ENCODE measurements at places on chromosomes 13 and 19.

GRCh38 chr13:43080199-43080598 lies 56.8 kb downstream of the DNAJC15 start:
- DNase-seq: no peak

DNA sequence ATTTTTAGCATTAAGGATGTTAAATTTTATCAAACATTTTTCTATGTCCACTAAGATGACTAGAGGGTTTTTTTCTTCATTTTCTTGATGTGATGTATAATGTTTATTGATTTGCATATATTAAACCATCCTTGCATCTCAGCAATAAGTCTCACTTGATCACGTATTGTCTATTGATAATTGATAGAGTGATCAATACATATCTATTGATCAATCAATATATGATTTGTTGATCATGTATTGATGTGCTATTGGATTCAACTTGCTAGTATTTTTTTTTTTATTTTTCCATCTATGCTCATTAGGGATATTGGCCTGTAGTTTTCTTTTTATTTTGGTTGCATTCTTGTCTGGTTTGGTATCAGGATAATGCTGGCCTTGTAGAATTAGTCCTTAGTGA lies 2202.0 kb downstream of the PCDH9 start:
- DNase-seq: no peak

GRCh38 chr13:29883941-29884518 lies 33.6 kb upstream of the UBL3 start:
- no peak for DNase-seq

DNA sequence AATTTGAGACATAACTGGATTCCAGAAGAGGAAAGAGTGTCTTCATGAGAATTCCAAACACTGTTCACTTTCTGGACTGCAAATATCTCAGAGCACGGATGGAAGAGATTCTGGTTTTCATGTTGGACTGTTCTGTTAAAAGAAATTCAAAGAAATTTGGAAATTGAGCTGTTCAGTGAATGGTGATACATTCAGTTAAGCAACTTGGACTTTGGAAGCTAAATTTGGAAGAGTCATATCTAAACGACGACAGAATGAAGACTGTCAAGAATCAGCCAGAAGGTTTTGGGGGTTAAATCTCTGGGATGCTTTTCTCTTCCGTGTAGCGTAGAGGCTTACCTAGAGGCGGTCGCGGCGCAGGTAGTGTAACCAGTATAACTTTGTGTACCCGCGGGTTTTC lies 25.6 kb downstream of the SAFB start:
- no peak for DNase-seq

DNA sequence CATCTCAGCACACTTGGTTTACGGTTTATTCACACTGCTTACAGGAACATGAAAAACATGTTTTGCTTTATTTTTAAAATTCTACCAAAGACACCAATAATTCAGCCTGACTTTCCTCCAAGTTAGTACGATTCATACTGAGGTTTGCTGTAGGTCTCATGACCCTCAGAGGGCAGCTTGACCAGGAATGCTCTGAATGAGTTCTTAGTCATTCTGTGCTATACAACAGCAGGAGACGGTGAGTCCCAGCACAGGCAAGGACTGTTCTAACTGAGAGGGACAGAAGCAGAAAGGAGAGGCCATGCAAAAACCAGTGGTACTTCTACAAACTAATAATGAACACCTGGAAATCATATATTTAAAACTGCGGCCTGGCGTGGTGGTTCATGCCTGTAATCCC lies 6.4 kb downstream of the GRTP1 start:
- DNase-seq: no peak

DNA sequence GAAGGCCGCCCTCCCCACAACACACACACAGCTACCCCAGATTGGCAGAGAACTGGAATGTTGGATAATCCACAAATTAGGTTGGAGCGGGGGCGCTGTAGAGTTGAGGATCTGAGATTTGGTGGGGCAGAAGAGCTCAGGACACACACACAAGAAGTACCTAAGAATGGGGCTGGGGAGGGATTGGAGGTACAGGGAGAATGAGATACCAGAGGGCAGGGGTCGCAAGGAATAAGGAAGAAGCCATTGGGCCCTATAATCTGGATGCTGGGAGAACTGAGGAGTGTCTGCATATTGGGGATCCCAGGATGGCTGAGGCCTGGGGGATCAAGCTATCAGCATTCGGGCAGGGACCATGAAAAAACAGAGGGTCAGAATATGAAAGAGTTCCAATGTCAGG lies 11.5 kb downstream of the SYT3 start:
- DNase-seq: no peak

DNA sequence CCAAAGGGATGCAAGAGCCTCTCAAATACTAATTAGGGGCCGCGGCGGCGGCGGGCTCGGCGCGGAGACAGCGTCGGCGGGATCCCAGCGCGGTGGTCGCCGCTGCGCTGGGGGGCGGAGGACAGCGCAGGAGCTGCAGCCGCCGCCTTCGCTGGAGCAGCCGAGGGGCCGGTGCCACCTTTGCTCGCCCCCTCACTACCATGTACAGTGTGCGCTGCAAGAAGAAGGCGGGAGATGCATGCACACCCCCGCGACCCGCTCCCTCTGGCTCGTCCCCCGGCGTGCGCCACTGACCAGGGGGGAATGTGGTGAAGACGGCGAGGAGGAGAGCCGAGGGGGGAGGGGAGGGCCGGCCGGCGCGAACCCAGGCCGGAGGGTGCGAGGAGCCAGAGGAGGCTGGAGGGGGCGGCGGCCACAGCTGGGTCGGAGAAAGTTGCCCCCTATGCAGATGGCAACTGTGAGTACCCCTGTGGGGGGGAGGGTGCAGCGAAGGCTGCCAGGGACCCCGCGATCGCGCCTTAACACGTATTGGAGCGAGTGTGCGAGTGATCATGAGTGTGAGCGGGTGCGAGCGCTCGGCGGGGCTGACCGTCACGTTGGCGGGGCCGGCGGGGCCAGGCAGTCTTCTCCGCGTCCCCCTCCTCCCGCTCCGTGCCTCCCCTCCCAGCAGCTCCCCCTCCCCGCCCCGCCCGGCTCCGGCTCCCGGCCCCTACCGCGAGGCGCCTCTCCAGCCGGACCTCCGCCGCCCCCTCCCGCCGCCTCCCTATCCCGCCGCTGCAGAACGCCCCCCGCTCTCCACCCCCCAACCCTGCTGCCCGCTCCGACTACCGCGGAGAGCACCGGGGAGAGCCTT lies 808 bp downstream of the SLITRK5 start:
- no peak for DNase-seq

GRCh38 chr19:28417361-28417760 lies 795.6 kb downstream of the UQCRFS1 start:
- DNase-seq: no peak

DNA sequence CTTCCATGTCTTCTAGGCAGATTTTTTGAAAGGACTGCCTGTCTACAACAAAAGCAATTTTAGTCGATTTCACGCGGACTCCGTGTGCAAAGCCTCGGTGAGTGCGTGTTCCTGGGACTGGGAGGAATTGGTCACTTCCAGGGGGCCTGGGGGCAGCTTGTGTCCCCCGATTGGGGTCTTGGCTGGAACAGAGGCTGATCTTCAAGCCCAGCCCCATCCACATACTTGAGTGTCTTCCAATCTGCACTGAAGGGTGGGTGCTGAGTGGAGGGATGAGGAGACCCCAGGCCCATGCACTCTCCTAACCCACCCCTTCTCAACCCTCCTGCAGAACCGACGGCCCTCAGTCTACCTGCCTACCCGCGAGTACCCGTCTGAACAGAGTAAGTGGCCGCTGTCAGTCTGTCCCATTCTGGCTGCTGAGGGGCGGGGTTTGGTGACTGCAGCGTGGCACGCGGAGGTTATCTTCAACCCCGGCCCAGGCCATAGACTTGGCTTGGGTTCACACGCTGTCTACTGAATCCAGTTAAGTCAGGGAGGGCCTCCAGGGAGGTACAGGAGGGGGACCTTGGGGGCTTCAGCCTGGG lies 4.7 kb downstream of the DDA1 start:
- no peak for DNase-seq

DNA sequence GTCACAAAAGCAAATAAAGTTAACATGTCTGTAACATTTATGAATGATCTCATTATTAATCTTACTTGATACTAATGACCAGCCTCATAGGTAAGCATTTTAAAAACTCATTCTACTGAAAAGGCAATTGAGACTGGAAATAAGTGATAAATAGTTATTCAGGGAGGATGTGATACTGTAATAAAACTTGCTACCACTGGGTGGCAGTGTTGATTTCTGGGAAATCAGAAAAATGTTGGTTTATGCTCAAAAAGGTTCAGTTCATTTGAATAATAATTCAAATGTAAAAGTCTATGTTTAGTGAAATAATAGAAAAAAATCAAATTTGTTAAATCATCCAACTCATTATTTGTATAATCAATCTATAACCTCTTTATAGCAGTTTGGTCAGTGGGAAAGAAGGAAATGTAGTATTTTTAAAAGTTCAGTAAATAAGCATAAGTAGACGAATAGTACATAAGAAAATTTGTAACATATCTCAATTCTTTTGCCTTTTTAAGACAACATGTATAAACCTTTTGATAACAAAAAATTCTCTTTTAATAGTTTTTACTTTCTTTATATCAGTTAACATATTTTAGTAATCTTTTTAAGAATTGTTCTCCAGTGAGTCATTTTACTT lies 9.6 kb downstream of the ABHD13 start:
- peak; percentile 59 for DNase-seq

DNA sequence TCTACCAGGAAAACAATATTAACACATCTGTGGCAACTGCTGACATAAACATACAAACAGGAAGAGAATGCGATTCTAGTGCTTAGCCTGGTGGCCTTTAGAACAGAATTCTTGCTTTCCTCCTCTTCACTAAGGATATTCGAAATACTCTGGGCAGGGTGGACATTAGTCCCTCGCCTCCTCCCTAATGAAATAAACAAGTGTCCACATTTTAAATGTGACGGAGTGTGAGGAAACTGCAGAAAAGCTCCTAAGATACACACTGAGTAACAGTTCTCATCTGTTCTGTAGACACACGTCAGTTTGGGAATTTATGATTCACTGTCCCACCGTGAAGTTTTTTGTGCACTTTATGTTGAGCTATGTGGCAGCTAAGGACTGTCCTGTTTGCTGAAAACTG lies 639 bp downstream of the STARD13 start:
- no peak for DNase-seq

Data from NCI-H774 (cell line).